ENCODE measurements at places on chromosomes 6 and 20.

DNA sequence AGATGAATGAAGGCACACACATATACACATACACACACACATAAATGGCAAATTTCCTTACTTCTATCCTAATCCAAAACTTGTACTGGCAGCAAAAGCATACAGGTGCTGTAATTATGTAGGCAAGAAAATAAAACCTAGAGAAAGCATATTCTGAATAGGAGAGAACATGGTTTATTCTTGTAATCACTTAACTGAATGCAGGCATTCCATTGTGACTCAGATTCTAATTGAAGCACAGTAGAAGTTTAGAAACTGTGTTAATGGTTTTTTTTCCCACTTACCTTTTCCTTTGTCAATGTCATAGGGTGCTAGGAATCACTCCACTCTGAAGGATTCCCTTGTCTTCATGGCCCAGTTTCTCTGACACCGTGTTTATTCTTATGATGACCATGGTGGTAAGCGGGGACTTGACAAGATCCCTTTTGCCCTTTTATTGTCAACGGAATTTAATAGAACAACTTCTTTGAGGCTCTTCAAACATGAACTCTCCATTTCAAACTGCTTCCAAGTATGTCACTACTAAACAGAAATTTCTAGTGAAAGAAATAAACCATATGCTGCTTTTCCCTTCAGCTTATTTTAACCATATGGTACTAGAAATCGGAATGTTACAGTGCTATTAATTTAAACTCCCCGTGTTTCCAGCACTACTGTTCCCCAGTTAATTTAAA, 164.2 kb downstream of the OGFRL1 start:
- no peak for DNase-seq

DNA sequence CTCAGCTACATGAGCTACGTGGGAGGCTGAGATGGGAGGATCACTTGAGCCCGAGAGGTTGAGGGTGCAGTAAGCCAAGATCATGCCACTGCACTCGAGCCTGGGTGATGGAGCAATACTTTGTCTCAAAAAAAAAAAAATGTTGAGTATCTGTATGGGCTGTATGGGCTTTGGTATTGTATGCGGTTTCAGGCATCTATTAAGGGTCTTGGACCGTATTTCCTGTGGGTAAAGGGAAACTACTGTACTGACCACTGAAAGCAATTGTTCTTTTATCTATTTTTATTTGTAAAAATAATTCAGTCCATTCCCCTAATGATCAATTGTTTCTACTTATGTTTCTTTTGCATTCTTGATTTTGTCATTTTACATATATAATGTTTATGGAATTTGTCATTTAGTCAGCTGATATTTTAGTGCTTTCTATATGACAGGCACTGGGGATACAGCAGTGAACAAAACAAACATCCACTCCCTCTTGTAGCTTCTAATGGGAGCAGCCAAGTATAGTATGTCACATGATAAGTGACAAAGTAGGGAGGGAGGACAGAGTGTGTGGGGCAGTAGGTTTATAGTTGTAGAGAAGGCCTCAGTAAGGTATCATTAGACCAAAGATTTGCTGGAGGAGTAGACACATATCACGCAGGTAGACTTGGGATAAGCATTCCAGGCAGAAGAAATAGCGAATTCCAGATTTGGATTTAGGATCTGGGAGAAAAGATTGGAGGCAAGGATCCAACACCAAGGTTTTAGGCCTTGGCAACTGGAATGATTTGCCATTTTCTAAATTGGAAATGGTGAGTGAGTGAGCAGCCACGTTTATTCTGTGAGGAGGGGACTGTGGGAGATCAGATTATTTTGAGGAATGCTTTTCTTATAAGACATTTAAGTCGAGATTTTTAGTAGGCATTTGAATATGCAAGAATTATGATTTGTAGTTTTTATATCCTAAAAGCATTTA, 6.0 kb downstream of the PCMT1 start:
- no peak for DNase-seq

DNA sequence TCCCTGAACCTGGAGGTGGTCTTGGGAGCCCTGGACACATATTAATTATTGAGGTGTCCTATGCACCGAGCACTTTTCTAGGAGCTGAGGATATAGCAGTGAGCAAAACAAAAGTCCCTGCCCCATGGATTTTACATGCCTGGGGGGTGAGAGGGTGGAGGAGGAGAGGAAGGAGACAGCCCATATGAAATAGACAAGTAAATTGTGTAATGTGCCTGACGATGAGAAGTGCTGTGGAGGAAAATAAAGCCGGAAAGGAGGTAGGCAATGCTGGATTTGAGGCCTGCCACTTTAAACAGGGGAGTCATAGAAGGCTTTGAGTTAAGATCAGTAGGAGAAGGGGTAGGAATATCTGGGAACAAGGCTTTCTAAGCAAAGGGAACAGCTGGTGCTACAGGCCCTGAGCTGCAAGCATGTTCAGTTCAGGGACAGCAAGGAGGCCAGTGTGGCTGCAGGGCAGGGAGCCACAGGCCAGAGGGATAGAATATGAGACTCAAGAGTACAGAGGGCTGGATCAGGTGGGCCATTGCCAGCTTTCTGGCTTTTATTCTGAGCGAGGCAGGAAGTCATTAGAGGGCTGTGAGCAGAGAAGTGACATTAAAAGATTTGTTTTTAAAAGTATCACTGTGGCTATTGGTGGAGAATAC, 19.1 kb upstream of the MYLIP start:
- no peak for DNase-seq

- DNase-seq = no peak
Observed at GRCh38 chr6:151546941-151547659, 53.3 kb downstream of the CCDC170 start.

DNA sequence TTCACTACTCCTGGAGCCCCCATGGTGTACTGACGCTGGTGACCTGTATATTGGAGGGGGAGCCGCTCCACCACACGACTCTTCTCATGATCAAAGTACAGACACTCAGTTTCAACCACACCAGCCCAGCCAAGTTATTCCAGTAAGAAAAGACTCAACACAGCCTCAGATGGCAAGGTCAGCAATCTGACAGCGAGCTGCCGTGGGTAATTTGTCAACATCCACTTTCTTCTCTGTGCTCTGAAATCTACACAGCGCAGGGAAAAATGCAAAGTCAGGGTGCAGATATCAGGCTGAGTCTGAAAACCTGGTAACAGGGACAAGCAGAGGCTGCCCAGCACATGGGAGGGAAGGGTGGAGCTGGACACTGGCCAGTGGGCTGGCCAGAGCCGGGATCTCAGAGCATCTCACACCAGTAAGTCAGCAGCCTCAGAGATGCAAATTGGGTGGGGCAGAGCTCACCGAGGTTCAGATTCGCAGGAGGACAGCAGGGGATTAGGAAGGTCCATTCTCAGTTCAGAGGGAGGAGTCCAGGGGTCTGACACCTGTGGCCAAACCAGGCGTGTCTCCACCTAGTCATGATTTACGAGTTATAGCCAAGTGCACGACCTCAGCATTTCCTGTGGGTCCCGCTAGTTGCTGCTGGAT, 44.5 kb upstream of the RPS6KA2 start:
- no peak for DNase-seq

DNA sequence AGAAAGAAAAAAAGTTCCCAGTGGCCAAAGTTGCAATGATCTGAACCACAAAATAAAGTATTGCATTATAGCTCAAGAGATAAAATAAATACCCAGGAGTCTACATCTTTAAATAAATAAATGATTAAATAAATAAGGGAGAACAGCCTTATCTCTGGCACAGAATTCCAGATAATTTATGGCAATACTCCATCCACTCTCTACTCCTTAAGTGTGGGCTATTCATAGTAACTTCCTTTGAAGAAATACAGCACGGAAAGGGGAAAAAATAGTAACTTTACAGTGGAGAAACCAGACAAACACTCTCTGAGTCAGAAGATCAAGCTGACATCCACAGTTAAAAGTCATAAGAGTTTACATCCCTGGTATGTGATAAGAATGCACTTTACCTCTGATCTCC, 11.6 kb downstream of the AURKA start:
- DNase-seq = no peak

DNA sequence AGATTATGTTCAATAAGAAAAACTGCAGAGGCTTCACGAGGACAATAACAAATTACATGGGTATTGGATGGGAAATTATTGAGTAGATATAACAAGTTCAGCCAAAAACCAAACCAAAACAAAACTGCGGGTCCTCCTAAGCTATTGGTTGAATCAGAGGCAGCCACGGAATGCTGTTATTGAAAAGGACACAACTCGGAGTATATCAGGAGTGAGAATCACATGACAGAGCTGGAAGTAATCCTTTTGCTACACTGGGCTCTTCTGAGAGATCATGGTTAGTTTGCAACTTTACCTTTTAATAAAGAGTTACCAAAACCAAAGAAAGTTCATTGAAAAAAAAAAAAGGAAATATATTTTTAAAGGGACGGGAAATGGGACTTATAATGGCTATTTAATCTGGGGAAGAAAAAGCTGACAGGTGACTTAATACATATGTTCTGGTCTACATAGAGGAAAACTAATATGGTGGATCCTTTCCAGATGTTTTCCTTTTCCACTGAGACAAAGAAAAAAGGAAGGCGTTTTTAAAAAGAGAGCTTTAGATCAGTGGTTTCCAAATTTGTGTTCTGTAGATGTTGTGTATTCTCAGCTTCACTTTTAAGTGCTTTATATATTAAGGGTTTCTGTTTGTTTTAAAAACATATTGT, 6.9 kb upstream of the CITED2 start:
- no peak for DNase-seq

GRCh38 chr6:107061125-107062020, 33.4 kb downstream of the MTRES1 start:
- no peak for DNase-seq

DNA sequence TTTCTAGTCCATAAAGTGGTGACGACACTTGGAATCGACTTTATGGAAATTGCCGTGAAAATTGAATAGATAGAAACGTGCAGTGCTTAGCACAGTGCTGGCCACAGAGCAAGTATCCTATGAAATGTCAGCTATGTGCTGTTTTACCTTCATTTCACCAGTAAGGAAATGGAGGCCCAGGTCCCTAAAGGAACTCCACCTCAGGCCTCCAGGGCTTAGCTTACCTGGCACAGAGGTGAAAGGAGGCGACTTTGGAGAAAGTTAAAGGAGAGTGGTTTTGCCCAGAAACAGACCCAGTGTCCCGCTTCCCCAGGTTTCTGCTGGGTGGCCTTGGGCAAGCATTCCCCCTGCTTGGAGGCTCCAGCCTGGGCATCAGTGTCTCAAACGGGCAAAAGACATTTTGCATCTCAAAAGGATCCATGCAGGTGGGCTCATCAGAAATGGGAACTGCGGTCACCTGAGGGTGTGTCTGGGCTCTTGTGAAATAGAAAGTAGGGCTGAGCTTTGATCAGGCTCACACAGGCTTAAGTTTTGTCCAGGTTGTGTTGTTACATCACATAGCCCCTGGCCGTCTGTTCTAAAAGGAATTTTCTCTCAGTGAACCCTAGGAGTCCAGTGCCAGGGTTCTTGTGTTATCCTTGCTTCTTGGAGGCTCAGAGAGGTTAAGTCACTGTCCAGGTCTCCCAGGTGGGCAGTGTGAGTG, 6.8 kb upstream of the TULP1 start:
- DNase-seq = no peak

DNA sequence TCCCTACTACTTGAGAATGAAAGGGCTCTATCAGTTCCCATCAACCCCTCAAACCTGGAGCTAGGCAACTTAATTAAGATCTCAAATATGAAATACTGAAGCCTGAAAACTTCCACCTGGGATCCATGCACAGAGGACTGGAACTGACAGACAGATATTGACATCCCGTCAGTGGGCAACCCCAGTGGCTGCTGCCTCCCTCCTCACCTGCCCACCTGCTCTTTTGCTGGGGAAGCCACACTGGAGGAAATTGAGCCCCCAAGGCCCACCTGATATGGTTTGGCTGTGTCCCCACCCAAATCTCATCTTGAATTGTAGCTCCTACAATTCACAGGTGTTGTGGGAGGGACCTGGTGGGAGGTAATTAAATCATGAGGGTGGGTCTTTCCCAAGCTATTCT, 192.8 kb downstream of the LRFN2 start:
- no peak for DNase-seq

- no peak for DNase-seq
Observed at GRCh38 chr6:26379740-26380139, 3.2 kb upstream of the BTN2A2 start.

DNA sequence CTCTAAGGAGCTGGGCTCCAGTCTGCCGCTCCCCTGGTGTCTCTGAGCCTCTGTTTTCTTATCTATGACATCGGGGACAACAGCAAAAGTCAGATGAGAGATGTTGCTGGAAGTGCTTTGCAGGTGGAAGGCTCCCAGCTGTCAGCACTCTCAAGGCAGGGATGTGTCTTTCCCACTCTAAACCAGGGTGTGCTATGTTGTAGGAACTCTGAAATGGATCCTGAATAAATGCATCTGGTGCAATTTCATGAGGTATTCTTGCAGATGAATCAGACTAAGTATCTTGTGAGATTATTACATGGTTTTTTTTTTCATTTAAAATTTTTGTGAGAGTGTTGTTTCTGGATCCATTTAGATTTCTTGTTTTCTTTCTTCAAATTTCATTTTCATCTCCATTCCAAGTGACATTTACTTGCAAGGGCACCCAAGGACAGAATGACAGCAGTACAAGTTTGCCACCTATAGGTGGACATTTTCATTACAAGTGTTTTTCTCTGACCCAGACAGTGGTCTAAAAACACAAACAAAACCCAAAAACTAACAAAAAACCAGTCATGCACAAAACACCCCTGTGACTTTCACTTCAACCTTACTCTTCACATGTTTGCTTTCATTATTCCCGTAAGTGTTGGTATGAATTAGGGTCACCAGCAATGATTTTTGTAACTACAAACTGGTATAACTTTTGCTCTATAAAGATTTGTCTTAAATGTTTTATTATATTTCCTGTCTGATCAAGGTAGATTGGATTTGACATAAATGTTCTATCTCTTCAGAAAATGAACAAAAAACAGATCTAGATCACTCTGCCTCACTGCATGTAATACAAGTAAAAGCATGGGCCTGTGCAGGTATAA, 14.7 kb upstream of the SIM1 start:
- no peak for DNase-seq

- no peak for DNase-seq
Observed at GRCh38 chr20:54559890-54560289, 84.5 kb downstream of the DOK5 start.

GRCh38 chr6:2738373-2738979, 12.2 kb downstream of the MYLK4 start:
- peak; percentile 34 for DNase-seq

DNA sequence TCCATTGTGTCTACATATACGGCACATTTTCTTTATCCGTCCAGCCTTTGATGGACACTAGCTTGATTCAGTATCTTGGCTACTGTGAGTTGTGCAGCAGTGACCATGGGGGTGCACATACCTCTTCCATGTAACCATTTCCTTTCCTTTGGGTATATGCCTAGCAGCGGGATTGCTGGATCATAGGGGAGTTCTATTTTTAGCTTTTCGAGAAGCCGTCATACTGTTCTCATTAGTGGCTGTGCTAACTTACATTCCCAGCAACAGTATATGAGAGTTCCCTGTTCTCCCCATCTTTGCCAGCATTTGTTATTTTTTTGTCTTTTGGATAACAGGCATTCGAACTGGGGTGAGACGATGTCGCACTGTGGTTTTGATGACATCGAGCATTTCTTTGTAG, 395.0 kb downstream of the SMOC2 start:
- no peak for DNase-seq

All from stimulated activated CD4-positive, alpha-beta T cell treated with anti-CD3 and anti-CD28 coated beads, TNF-alpha, amount 100 ng/mL, for 24 hours (primary cell).